ENCODE measurements at places on chromosomes 12 and 14. TPM values are rescaled to one million over a fixed set of nuclear protein-coding genes. Genes with fewer than 3 reads are reported as not detected.

OR6C2 gene
- not detected for total RNA-seq

VRTN gene
- not detected for total RNA-seq

KRT74 gene
- total RNA-seq, result 1.6 TPM

ZDHHC22 gene
- total RNA-seq, result not detected

KRT85 gene
- total RNA-seq, result not detected

SIX6 gene
- not detected for total RNA-seq

NINJ2 gene
- total RNA-seq, result 7.4 TPM

OR10AD1 gene
- not detected for total RNA-seq

ACRBP gene
- 2.1 TPM for total RNA-seq

MIP gene
- 0.34 TPM for total RNA-seq

GRCh38 chr12:28086521-28087155, 103.6 kb upstream of the CCDC91 start:
- DNase-seq, result no peak

GRCh38 chr12:89575374-89575773, 49.5 kb upstream of the POC1B start:
- no peak for DNase-seq

- DNase-seq, result no peak
Observed at GRCh38 chr12:63036216-63036973, 101.4 kb upstream of the PPM1H start.

DNA sequence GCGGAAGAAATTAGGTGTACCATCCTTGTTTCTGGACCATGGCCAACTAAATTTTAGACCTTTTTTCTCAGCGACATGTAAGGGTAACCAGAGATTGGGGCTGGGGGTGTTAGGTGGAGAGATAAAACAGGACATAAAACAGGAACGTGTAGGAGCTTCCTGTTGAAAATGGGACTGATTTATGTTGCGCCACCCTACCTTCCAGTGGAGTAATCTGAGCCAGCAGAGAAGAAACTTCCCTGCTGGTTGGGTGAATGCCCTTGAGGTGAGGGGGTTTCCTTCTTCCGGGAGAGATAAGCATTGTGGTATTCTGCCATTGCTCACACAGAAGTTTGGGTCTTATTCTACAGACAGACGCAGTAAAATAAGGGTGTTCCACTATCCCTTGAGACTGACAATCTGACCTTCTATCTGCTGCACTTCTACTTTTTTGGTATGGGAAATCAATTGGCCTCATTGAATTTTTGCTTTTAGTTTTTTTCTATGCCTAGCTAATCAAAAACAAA, 417.6 kb downstream of the PCNX1 start:
- no peak for DNase-seq

DNA sequence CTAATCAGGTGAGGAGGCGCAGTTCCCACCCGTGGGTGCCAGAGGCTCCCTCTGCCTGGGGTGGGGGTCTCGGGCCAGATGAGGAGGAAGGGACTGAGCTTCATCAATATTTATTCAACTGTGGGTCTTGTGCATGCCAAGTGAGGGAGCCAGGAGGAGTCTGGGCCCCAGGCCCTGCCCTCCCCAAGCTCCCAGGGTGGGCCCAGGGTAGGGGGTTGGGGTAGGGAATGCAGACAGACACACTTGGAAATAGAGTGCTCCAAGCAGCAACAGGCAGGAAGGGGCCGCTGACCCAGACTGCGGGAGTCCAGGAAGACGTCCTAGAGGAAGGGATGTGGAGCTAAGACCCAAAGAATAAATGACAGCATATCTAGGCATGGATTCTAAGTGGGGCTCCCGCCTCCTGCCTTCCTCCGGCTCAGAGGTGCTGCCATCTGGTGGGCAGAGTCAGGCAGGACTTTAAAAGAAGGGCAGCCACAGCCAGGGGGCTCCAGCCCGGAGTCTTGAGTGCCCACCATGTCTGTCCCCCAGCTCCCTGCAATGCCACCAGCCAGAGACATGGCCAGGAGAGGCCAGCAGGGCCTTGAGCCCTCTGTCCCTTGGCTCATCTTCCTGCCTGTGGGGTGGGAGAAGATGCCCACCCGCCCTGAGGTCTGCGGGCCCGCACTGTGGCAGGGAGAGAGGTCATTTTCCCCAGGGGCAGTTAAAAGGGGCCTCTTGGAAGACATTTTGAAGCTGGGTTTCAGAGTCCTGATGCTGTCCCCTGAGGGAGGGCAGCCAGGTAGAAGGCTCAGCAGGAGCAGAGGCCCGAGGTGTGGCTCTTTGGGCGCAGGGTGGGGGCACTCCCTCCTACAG, 70.1 kb downstream of the PHETA1 start:
- peak; percentile 69 for DNase-seq

- no peak for DNase-seq
Observed at GRCh38 chr14:33332497-33332896, 393.8 kb downstream of the NPAS3 start.

DNA sequence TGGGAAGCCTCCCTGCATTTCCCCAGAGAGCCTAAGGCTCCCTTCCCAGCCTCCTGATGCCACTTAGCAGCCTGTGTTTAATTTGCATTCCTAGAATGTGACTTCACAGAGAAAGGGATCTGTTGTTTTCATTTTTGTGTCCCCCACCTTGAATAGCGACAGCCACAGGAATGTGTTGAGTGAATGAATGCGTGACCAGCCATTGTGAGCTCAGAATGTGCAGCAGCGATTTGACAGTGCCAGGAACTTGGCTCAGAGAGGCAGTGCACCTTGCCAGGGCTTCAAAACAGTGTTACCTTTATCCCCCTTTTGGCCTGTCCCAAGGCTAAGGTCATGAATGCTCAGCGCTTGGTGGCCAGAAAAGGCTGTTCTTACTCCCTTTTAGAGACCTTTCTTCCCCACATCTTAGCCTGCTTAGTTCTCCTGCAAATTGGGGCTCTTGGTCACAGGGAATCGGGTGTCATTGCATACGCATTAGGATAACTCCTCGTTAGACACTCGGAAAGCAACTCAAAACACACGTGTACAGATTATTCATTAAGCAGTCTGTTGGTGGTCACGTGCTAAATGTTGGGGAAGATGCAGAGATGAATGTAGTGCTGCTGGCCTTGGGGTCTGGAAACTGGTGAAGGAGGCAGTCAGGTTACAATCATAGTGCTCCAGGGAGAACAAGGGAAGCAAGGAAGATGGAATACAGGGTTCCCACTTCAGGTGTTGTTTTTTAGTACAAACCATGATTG, 9.8 kb downstream of the NTF3 start:
- no peak for DNase-seq

- no peak for DNase-seq
Observed at GRCh38 chr14:35068238-35069012, 22.4 kb downstream of the FAM177A1 start.

- DNase-seq, result peak; percentile 79
Observed at GRCh38 chr12:132604151-132604618, 6.2 kb downstream of the LRCOL1 start.

DNA sequence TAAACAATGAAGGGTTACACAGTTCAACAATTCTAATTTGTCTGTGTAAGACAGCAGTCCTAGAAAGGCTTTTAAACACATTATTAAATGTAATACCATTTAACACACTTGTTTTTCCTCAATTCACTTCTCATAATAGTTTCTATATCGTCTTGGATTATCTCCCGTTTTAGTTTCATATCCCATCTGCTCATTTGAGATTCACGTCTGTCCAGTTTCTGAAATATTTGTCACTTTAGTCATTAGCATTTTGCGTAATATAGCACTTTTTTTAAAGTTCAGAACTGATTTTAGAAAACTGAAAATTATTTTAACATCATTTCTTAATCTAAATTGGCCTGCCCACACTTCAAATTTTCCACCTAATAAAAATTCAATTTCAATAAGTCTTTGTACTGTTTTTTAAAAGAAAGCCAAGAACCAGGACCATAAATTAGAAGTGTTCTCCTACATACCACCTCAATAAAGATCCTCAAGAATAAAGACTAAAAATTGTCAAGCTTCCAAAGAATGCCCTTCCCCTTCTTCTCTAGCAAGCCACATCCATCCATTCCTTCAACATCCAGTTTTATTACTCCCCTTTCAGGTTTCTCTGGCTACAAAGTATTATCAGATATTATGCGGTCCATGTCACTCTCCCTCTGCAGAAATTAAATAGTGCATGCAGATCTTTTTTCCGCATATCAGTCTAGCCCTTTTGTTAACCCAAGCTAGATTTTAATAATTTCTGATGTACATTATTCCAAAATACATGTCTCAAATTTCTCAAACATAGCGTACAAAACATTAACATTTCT, 11.9 kb downstream of the MED13L start:
- no peak for DNase-seq

DNA sequence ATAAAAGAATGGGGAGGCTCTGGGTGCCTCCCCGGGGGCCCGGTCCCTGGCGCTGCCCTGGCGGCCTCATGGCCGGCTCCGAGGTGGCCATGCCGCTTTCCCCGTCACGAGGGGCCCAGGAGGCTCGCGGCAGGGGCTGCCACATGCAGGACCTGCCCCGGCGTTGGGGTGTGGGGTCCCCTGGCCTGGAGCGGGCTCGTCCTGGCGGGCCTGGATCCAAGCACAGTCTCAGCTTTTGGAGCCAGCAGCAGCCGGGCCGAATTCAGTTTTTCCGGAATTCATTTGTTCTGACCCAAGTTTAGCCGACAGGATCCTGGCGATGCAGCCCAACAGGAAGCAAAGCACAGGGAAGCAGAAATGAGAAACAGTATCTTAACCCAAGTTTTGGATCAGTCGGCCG, 26.4 kb upstream of the AEBP2 start:
- DNase-seq, result peak; percentile 69

GRCh38 chr12:117188961-117189724, 1.1 kb downstream of the FBXO21 start:
- DNase-seq, result no peak

DNA sequence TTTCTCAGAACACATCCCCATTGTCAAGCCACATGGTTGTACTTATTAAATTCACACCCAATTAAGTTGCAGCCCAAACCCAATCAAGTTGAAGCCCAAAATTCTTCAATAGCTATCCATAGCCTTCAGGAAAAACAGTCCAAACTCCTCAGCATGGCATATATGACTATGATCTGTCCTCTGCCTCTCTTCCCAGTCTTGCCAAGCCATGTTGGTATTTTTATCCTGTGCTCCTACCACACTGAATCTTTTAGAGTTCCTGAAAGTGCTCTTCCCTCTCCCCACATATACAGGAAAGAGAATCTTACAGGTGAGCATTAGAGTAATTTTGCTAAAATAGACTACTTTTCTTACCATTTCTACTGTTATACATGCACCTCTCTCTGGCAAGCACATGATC, 834.9 kb downstream of the RPS29 start:
- no peak for DNase-seq

- no peak for DNase-seq
Observed at GRCh38 chr12:120698665-120699064, 11.6 kb upstream of the UNC119B start.

- DNase-seq, result peak; percentile 49
Observed at GRCh38 chr12:112992541-112993398, 14.5 kb downstream of the OAS2 start.

DNA sequence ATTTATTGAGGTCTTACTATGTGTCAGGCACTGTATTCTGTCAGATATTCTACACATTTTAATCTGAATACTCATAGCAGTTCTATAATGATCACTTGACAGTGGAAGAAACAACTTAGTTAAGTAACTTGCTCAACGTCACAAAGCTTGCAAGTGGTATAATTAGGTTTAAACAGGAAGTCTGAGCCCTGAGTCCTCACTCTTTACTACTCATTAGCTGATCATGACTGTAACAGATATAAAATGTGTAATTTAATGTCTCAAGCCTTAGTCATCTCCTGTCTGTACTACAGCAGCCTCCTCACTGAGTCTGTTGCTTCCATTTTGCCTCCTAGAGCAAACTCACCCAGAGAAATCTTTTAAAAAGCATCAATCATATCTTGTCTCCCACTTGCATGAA, 38.9 kb downstream of the PPP4R4 start:
- DNase-seq, result no peak

GRCh38 chr14:20750194-20750593, 4.5 kb downstream of the EDDM3A start:
- DNase-seq, result no peak

DNA sequence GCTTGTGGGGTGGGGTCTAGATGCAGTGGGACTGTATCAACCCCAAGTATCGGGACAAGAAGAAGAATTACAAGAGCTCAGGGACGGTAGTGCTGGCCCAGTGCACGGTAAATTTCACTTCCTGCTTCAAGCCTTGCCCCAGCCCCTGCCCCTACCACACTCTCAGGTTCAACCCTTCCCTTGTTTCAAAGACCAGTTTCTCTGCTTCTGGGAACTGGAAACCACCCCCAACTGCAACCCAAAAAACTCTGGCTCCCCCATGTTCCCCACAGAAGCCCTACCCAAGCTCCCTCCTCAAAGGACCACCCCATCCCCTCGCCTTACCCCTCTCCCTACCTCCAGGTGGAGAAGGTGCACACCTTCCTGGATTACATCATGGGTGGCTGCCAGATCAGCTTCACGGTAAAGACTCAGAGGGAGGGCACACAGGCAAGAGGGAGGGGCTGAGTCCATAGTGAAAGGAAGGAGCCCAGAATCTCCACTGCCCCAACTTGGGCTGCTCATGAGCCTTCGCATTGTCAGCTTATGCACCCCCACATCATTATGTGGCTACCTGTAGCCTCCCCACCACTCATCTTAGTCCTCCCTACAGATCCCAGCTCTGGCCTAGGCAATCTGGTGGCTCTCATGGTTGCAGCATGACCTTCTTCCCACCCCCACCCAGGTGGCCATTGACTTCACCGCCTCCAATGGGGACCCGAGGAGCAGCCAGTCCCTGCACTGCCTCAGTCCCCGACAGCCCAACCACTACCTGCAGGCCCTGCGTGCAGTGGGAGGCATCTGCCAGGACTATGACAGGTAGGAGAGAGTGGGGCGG, 4.3 kb downstream of the CPNE6 start:
- no peak for DNase-seq

GRCh38 chr14:83711046-83711445, 1818.9 kb upstream of the FLRT2 start:
- no peak for DNase-seq

DNA sequence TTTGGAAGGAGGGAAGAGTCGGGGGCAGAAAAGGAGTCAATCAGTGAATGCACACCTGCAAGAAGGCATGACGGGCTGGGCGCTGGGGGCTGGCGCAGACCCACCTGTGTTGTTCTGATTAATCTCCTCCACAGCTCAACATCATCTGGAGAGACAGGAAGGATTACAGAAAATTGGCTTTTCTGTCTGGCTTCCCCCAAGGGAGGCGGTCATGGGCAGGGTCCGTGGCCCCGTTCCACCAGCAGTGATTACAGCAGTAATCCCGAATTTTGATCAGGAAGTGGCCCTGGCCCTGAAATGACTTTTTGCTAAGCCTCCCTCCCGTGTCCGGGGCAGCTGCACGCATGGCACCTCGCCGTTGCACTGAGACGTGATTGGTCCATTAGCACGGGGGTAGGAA, 24.4 kb upstream of the GALNT9 start:
- peak; percentile 43 for DNase-seq

- peak; percentile 34 for DNase-seq
Observed at GRCh38 chr12:116123451-116124258, 153.8 kb downstream of the MED13L start.

- DNase-seq, result no peak
Observed at GRCh38 chr12:76777765-76778216, 13.9 kb downstream of the ZDHHC17 start.

- no peak for DNase-seq
Observed at GRCh38 chr14:100539766-100540140, 47.5 kb downstream of the BEGAIN start.

Data from right cardiac atrium (tissue), 5 donors.